ENCODE measurements at places on chromosomes 2 and 18.

DNA sequence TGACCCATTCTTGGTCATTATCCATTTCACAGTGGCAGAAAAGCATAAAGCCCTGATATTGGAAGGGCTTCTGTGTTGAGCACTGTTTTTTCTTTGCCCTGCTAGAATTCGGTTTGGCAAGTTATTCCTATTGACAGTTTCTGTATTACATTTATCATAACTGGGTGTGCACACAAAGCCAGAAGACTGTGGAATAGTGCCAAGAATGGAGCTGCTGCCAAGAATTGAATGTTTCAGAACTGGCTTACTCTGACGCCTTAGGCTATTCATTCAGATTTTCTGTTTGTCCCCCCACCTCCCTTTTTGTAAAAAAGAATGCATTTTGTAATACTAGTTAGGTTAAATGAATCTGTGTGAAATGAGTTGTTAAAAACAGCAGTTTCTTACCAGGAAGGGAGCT lies 12.7 kb downstream of the KDM3A start:
- no peak for DNase-seq

- no peak for DNase-seq
These were observed 440.9 kb downstream of the ZEB2 start for GRCh38 chr2:144078802-144079724.

DNA sequence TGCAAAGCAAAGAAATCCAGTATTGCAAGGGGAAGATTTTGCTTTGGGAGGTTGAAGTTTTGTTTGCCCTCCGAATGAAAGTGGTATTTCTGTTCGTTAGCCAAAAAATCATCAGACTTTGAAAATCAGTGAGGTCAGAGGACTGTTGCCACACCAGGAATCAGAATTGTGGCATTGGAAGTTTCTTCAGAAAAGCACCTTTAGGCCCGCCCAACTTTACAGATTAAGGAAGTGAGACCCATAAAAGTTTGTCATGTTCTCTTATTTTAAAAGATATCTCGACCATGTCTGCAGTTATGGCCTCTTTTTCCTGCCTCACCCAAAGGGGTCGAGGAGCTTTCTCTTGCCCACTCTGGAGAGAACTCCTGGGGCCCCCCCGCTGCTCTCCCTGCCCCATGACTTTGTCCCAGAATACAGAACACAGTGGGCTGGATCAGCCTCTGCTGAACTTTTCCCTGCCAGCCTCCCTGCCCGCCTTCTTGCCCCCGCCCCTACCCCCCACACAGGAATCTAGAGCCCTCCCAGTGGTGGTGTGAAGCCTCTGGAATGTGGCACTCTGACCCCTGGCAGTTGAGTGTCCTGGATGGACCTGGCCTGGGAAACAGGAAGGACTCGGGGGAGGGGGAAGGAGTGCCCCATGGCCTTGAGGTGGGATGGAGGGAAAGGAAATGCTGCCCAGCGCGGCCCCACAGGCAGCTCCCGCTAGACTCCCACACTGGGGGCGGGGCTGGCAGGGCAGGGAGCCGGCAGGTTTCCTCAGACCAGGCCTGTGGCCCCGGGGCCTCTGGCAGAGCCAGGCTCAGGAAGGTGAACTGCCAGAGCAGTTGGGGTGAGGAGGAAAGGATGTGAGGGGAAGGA lies 25.3 kb downstream of the CRIM1 start:
- peak; percentile 41 for DNase-seq

- DNase-seq, result peak; percentile 89
These were observed 125.7 kb upstream of the EPAS1 start for GRCh38 chr2:46171411-46171953.

- DNase-seq, result no peak
These were observed 12.9 kb downstream of the RAMP1 start for GRCh38 chr2:237872178-237872887.

- no peak for DNase-seq
These were observed 107.6 kb upstream of the POU3F3 start for GRCh38 chr2:104746299-104746698.

GRCh38 chr2:235414422-235414821 lies 79.4 kb upstream of the AGAP1 start:
- no peak for DNase-seq

- no peak for DNase-seq
These were observed 15.2 kb downstream of the PDCD1 start for GRCh38 chr2:241843321-241844065.

- DNase-seq, result no peak
These were observed 134.9 kb upstream of the NDUFV2 start for GRCh38 chr18:8967573-8967972.

- no peak for DNase-seq
These were observed 8.3 kb upstream of the VWA3B start for GRCh38 chr2:98078701-98079100.

GRCh38 chr2:152071092-152071491 lies 27.8 kb downstream of the CACNB4 start:
- no peak for DNase-seq

DNA sequence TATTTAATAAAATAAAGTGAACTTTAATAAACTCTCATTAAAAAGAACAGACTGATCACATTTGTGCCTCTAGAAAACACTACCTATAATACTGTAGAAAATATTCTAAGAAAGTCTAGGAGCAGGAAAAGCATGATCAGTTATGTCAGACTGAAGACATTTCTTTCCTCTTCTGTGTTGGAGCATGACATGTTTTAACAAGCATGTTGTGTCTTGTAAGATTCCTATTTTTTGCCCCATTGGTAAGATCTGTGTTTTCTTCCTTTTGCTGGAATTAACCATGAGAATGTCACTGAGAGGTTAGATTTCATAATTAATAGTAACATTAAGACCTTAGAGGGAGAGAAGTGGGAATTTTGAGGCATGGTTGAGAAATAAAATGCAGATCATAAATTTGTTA lies 27.7 kb downstream of the LAMA3 start:
- no peak for DNase-seq

DNA sequence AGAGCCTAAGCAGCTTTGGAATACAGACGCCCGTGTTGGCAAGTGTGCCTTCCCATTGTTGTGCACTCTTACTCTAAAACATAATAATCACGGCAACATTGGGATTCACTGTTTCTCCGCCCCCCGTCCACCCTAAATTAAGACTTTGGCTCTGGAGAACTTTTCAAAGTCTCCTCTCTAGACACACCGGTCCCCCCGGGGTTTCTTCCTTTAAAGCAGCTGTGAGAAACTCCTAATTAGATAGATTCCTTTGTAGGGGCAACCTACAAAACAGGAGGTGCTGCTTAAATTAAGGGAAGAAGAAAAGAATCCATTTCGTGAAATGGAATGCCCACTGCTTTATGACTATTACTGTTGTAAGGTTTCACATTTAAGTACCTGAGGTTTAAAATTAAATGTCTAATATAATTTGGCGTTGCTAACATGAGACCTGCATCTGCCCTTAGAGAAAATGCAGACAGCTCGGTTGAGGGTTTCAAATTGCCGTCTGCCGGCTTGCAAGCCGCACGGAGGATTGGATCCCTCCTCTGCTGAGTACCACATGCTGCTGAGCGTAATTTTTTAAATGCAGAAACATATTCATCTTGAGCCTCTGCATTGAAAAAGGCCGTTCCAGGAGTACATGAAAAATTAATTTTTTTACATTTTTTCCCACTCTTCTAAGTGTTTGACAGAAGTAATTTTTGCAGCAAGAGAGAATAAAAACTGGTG lies 233.3 kb downstream of the GBX2 start:
- no peak for DNase-seq

GRCh38 chr2:16645775-16646559 lies 19.7 kb downstream of the CYRIA start:
- no peak for DNase-seq

DNA sequence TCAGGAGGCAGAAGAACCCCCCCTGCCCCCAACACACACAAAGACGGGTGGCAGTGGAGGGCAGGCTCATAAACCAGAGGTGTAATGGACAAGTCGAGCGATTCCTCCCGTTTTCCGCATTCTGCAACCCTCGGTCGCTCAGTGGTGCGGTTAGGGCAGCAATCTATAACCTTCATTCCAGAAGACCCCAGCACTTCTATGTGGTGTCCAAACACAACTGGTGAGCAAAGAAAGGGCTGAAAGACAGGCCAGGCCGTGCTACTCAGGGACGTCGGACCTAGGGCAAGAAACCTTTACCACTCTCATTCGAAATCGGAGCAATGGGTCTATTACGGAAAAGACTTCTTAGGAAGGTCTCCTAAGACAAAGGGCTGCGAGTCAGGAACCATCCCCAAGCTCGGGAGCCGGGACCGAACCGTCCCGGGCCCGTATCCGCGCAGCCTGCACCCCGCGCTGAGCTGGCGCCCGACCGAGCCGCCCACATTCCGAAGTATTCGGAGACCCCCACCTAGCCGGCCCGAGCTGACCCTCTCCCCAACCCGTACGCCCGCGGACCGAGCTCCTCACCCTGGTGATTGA lies 568 bp downstream of the ARL5A start:
- DNase-seq, result peak; percentile 18

DNA sequence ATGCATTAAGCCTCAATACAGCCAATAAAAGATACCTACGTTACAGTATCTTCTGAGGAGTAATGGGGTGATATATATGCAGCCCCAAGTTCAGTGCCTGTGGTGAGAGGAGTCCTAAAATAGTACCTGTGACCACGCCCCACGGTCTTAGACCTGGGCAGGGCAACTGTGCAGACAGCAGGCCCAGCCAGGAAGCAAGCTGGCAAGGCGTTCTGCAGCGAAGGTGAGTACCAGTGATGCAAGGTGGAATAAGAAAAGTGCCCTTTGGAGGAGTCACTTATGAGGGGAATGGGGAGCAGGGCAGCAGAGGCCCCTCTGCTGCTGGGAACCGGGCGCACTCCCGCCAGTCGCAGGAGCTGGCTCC lies 12.7 kb upstream of the MAP3K2 start:
- DNase-seq, result no peak

GRCh38 chr2:222753251-222753824 lies 81.9 kb downstream of the MOGAT1 start:
- DNase-seq, result peak; percentile 57

GRCh38 chr2:147846412-147847081 lies 1.7 kb downstream of the ACVR2A start:
- DNase-seq, result no peak

- DNase-seq, result no peak
These were observed 9.0 kb downstream of the DCDC2C start for GRCh38 chr2:3712424-3712823.

- DNase-seq, result no peak
These were observed 20.9 kb downstream of the CD8A start for GRCh38 chr2:86769838-86770237.

DNA sequence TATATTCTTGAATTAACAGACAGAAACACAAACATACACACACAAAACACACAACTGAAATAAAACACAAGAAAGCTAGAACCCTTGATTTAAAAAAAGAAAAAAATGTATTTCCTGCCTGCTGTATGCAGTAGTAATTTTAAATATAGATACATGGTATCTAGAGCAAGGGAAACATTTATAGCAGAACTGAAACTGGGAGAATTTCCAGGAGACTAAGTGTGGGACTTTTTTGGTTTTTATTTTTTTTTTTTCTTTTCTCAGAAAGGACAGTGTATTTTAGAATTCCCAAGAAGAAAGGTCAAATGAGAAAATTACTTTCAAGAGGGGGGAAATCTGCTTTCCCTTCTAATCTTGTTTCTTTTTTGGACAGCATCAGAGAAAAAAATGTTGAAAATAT lies 558.9 kb upstream of the PKDCC start:
- no peak for DNase-seq

DNA sequence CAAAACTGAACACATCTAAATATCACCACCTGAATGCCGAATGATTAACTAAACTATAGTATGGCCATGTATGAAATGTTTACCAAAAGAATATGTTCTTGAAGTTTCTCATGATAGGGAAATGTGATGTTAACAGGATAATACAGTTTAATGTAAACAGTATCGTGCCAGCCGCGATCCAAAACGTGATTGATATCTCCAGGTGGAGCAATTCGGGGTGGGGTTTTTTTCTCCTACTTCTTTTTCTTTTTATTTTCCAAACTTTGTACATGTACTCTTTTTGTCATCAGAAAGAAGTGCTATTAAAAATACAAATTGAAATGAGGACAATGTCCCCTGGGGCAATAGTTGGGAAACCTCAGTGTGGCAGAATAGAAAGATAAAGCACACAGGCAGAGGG lies 4.0 kb upstream of the BIN1 start:
- DNase-seq, result no peak

DNA sequence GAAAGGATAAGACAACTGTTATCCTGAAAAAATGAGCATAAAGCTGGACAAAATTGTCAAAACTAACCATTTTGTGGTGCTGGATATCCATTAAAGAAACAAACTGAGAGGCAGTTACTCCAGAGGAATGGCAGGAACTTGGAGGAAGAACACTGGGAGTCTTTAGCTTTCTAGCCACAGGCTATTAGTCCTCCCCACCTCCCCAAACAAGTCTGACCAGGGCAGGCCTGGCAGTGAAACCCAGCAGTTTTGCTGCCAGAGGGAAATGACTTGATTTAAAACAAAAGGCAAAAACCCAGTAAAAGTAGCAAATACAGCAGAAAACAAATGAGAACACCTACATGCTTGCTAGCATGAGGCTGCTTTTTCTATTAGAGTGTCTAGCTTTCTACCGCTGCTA lies 34.9 kb downstream of the OSBPL1A start:
- no peak for DNase-seq

DNA sequence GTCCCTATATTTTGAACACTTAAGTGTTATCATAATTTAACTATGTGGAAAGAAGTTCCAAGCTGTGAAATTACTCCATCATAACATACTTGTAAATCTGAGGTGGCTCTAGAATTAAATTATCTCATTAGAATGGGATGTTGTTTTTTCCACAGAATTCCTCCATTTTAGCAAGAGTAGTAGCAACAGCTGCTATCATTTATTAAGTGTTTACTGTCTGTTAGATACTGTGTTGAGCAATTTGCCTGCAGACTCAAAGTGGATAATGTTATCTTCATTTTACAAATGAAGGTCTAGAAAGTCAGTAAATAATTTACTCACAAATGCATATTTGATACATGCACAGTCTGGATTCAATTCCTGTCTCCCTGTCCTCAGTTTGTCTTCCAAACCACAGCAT lies 504.8 kb upstream of the NRP2 start:
- DNase-seq, result no peak

DNA sequence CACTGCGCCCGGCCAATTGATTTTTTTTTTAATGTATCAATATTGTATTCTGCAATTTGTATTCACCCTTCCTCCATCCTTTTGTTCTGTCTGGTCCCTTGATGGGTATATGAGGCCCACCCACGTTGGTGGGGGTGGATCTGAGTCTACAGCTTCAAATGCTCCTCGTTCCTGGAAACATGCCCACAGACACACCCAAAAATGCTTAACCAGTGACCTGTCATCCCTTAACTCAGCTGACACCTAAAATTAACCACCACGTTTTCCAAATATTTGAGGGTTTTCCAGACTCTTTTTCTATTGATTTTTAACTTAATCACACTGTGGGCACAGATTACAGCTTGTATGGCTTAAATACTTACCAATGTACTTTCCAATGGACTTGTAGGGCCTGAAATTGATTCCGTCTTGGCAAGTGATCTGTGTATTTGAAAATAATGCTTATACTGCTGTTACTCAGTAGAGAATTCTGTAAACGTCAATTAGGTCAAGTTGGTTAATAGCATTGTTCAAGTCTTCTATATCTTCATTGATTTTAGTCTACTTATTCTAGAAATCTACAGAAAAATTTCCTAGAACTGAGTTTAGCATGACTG lies 34.4 kb upstream of the CYP27C1 start:
- peak; percentile 2 for DNase-seq

GRCh38 chr18:62279561-62279960 lies 45.5 kb upstream of the TNFRSF11A start:
- no peak for DNase-seq
